ENCODE measurements at places on chromosomes 4 and X.

- no peak for DNase-seq
These were observed 41.6 kb downstream of the ZFP42 start for GRCh38 chr4:188037003-188037713.

DNA sequence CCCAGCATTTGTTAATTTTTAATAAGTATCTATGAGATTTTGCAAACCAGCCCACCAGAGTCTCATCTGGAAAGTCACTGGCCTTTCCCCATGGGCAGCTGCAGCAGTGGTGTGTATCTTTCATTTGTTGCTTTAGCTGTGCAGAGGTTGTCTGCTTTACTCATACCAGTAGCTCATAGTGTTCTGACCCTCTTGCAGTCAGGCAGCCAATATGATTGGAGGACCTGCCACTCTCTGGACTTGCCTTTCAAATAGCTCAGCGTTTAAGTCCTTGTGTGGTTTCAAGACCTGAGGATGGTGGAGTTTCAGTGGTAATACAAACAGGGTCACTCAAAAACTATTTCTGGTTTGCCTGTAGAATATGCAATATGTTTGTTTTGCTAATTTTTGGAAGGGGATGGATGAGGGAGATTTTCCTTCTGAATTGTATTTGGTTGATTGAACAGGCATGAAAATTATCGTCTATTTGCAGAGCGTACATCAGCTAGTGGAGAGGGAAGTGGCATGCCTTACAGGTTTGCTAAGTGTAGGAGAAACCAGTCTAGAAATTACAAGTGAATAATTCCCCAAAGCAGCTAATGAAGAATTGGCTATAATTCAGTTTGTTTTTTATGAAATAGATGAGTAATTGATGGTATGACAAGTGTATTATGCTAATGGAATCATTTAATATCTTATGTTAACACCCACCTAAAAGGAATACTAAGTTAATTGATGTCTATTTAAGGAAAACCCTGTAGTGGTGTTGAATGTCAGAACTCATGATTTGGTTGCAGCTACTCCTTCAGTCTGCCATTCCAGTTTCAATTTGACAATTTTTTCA, 8.9 kb downstream of the POLA1 start:
- DNase-seq: no peak

DNA sequence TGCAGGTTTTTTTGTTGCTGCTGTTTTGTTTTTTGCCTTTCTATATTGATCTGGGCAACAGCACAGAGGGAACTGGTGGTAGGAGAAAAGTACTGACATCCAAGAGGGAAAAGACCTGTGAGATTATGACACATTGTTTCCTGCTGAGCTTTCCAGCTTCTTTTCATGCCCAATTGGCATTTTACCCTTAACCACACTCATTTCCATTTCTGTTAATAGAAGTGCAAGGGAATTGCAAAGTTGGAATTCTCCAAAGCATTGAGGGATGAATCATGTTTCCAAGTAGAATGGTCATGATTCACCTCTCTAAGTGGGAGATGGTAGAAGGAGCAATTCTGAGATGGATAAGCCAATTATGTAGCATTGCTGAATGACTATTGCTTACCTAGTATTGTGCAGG, 161.5 kb downstream of the PPARGC1A start:
- DNase-seq: no peak

GRCh38 chr4:26984896-26985295, 124.3 kb downstream of the STIM2 start:
- no peak for DNase-seq

DNA sequence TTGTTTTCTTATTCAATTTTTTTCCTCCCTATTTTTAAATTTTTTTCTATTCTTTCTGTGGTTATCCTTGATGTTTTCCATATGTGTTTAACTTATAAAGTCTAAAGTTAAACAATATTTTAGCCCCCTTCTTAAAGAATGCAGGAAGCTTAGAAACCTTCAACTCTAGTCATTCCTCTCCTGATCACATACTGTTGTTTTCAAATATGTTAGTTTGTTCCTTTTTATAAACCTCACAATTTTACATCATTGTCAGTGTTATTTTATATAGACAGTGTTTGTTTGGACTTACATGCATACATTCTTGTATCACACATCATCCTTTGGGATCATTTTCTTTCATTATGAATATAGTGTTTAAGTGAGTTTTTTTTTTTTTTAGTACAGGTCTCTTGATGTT, 31.6 kb downstream of the KANTR start:
- DNase-seq: no peak

GRCh38 chrX:117335209-117335608, 781.4 kb downstream of the KLHL13 start:
- no peak for DNase-seq

- DNase-seq: no peak
These were observed 3.9 kb upstream of the HAUS7 start for GRCh38 chrX:153474266-153474665.

- no peak for DNase-seq
These were observed 649.3 kb downstream of the IQCM start for GRCh38 chr4:149166365-149166764.

DNA sequence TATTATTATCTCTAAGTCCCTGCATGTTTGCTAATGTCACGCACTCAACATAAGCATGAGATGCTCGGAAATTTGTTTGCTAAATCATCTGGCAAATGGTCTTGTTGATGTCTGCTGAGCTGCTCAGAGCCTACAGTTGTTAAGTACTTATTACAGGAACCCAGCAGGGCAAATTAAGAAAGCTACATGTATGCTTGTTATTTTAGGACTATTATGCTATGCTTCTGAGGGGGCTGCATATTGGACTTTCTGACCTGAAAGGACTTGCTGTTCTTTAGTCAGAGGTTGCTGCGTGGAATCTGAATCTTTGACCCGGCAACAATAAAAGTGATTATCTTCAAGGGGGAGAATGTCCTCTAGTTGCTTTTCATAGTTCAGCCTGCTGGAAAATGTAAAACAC, 36.3 kb upstream of the TENM3 start:
- DNase-seq: no peak

GRCh38 chr4:73734530-73735001, 5.8 kb upstream of the CXCL8 start:
- no peak for DNase-seq

DNA sequence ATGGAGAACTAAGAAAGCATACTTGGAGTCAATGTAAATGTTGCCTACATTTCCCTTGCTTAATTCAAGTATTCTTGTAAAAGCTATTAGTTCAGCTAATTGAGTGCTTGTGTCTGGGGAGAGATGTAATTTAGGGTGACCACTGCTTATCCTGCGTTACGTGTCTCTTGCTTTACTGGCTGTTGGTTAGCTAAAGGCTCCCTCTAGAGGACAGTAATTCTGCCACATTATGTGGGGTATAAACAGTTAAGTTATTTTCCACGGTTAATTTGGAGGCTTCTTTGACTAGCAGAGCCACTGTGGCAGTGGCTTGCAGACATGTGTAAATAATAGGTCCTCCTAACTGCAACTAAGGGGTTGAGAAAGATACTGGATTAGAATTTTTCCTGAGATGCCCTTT, 25.3 kb upstream of the NAF1 start:
- DNase-seq: no peak

GRCh38 chr4:57607566-57608180, 497.5 kb upstream of the IGFBP7 start:
- no peak for DNase-seq

DNA sequence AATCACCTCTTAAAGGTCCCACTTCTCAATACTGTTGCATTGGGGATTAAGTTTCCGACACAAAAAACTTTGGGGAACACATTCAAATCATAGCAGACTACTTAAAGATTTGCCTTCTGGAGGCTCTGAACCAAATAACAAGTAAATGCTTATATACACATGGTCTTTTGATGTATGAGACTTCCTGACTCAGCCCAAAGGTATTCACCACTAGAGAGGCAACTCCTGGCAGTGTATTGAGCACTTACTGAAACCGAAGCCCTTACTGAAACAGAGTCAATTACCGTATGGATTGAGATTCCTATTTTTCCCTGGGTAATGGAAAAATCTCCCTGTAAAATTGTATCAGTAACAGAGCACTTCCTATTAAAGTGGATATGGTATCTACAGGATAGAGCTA, 45.4 kb downstream of the ZCCHC13 start:
- no peak for DNase-seq

- DNase-seq: peak; percentile 35
These were observed 30.7 kb upstream of the SMARCA5 start for GRCh38 chr4:143482840-143483239.

DNA sequence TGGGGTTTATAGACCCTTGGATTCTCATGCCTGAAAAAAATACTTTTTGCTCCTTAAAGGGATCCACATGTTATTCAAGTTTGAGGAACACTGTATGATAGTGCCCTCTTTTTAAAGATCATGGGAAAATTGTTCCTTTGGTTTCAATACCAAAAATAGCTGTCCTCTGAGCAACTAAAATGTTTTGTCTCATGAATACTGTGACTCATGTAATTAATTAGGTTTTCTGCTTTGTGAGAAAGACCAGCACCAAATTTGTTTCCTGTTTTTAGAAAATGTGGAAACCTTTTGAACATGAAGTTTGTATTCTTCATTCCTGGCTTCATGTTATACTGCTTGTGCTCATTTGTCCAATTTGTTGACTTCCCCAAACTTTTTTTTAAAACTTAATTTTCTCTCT, 127.6 kb upstream of the SH3RF1 start:
- DNase-seq: no peak

GRCh38 chr4:149441338-149441737, 374.3 kb downstream of the IQCM start:
- no peak for DNase-seq

GRCh38 chrX:39828971-39829370, 268.8 kb downstream of the BCOR start:
- no peak for DNase-seq

DNA sequence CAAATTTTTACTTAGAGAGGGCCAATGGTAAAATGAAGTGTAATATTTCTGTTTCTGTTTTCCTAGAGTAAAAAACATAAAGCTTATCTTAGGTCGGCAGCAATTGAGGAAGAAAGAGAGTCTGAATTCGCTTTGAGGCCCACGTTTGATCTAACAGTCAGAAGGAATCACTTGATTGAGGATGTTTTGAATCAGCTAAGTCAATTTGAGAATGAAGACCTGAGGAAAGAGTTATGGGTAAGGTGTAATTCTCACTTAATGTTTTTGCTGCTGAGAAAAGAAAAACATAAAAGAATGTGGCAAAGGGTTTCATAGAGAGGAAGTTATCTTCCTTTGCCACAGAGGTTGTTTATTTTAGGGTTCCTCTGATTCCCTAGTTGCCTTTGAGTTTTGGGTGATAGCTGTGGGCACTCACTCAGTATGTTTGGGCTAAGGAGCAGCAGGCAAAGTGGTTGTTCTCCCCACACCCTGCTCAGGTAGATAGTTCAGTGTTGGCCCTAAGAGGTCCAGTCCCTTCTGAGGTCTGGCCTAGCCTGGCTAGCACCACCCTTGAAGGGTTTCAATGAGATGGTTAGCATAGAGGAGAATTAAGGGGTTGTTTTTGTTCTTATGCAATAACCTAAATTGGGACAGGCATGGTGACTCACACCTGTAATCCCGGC, 32.3 kb downstream of the HERC5 start:
- no peak for DNase-seq

DNA sequence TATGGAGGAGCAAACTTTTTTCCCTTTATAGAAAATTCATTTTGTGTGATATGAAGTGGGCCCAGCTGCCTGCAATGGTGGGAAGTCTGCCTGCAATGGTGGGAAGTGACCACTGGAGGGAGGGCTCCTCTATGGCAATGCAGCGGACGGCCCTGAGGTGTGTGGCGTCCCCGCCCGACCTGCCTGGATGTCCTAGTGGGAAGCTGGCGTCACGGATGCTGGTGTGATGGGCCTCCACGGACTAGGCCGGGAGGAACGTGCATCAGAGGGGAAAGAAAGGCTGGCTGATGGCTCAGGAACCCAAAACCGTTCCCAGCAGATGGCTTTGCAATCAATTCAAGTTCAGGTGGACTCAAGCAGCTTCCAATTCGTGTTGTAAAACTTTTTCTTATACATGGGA, 177.9 kb downstream of the AFAP1 start:
- peak; percentile 78 for DNase-seq

DNA sequence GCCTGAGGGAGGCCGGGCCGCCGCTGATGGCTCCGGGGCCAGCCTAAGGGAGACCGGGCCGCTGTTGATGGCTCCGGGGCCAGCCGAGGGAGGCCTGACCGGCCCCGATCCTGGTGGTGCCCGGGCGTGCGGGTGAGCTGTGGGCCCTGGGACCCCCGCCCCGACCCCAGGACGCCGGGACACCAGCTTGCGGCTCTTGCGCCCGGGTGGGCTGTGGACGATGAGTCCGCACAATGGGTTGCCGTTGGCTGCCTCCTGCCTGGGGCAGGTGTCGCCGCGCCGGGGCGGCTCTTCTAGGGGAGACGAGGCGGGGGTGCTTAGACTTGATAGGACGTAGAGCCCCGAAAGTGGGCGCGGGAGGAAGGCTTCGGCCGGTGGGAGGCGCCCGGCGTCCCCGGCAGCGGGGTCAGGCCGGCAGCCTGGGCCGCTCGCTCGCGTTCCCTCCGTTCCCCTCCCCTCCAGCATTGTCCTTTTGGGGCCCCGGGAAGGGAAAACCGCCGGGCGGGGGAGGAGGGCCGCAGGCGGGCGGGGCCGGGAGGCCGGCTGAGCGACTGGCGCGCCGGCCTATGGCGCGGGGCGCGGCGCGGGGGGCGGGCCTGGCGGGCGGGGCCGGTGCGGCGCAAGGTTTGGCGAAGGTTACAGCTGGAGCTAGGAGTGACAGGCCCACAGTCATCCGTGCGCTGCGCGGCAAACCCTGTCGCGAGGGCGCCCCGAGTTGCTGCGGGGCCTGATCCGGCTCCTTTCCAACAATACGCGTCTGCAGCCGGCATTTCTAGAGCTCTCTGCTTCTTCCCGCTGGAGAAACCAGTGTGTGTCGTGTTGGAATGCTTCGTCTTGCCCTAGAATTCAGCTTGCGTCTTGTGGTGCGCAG, 819 bp downstream of the KIAA0232 start:
- peak; percentile 91 for DNase-seq

DNA sequence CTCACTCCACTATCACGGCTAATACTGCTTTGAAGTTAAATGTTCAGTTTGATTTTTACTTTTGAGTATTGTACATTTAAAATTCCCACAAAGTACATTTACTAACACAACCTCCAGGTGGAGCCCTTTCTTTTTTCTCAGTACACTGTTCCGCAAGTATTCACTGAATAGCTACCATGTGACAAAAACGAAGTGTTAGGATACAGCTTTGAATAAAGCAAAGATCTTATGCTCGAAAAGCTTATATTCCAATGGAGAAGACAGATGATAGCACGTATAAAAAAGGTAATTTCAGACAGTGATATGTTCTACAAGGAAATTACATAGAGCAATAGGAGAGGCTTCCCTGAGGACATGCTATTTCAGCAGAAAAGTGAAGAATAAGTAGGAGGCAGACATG, 60.7 kb upstream of the ABCG2 start:
- DNase-seq: no peak

- DNase-seq: no peak
These were observed 443.0 kb downstream of the PCDH10 start for GRCh38 chr4:133592106-133592505.

- DNase-seq: no peak
These were observed 31.2 kb downstream of the RS1 start for GRCh38 chrX:18640686-18641085.

Measured in endothelial cell (in vitro differentiated cells).